Stimulated activated CD8-positive, alpha-beta memory T cell treated with anti-CD3 and anti-CD28 coated beads, Interleukin-7, amount 100 ng/mL, for 4 hours (primary cell): ENCODE measurements at places on chromosomes 3 and 15.

DNA sequence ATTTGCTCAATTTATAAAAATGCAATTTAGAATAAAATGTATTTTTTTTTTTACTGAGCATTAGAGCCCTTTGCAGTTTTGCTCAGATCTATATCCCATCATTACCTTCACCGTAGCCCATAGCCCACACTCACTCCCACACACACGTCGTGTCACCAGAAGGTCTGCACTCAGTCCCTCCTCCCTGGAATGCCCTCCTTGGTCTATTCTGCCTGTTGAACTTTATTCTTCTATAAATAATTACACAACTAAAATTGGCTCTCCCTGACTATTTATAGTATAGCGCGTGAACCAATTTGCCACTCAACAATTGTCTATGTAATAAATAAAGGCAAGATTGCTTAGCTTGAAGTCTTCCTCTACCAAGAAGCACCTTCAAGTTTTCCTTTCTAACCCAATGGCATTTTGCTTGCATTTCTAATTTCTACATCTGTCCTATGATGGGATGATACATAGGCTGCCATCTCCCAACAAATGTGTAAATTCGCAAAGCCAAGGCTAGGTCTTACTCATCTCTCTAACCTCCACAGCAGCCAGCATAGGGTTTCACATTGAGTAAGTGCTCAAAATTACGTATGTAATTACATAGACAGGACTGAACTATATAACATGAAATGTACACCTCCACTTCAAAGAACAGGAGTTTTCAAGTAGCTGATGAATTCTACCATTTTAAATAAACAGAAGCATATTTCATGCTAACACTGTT, 172.0 kb upstream of the HES1 start:
- DNase-seq, result no peak

DNA sequence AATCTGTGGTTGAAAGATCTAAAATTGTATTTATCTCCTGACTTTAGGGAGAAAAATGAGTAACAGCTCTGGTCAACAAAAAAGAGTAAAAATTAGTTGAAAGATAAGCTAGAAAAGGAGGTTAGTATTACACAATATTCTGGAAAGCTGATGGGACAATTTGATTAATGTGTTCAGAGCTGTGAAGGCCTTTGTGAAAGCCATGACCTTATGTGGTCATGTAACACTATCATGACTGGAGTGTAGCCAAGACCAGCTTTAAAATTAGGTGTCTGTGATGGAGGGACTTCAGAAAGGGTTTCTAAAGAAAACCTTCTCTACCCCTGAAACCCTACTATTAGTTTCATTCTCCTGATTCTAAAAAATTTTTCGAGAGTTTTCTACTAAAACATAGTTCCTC, 127.2 kb downstream of the NFKBIZ start:
- no peak for DNase-seq

GRCh38 chr3:51717446-51717845, 10.6 kb downstream of the GRM2 start:
- DNase-seq, result no peak

GRCh38 chr3:15923640-15924405, 126.0 kb upstream of the ANKRD28 start:
- DNase-seq, result no peak

DNA sequence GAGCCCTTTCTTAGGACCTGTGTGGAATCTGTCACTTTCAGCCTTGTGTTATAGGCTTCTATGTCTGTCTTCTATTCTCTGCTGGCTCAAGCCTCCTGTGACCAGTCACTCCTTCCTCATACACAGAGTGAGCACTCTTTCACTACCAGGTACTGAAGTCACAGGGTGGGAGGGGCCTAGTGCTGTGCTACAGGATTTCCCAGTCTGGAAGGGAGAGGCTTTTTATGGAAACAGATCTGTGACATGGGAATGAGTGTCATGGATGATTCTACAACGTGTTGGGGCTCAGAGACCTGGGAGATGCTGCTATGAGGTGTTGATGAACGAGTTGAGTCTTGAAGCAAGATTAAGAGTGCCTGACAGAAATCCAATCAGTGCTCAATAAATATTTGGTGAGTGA, 100.5 kb downstream of the PDCD6IP start:
- DNase-seq, result no peak
